ENCODE measurements at places on chromosomes 2 and 18.

DNA sequence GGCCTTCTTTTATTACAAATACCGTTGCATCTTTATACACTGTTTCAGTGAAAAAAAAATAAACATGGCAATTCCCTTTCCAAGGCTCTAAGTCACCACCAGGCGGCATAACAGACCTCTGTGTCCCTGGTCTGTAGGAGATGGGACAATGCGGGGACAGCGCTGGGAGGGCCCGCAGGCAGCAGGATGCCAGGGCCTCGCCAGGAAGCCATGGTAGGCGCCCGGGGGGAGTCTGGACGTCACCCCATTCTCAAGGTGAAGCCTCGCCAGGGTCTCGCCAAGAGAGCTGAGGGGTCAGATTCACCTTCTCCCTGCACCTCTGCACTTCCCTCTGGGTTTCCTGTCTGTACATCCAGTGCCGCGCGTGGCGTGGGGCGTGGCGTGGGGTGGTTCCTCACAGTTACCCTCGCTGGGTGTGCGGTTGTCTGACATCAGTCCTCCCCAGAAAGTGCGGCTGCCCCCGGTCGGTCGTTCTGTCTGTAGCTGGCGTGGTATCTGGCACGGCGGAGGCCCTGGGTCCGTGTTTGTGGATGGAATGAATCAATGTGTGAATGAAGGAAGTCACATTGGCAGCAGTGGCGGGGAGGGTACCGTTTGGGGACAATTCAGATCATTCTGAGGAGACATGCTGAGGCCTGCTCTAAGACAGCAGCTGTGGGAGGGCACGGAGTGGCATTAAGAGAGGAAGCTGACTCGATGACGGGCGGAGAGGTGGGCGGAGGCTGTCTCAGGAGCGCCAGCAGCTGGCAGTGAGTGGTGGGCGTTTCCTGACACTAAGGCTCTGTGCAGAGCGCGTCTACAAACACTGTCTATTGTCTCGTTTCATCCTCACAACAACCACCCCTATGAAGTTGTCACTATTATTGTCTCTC lies 46.0 kb downstream of the LRRFIP1 start:
- DNase-seq = no peak

DNA sequence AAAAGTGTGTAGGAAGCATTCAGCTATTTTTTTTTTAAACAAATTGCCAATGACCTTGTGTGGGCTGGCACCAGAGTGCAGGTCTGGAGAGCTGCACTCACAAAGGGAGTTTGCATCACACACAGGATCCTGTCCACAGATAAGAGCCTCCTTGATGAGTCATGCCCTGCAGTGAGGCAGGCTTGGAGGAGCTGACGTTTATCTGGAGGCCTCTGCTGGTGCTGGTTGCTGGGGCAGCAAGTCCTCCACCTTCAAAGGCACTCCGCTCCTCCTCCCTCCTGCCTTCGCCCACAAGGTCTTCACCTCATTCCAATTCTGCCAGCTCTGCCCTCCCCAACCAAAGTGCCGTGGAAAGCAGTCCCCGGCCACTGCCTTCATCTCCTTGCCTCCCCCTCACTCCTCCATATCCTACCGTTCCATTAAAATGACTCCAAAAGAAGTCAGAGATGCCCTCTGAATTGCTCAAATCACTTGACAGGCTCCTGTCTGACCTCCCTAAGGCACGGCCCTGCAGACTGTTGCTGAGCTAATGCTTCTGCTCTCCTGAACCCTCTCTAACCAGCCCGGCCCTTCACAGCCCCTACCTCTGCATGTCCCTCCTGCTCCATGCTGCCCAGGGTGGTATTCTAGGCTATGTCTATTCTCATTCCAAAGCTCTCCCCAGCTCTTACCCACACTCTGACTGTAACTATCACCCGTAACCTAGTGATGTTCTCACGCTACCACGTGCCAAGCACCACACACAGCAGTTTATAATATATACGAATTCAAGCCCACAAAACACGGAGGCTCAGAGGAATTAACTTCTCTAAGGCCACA lies 30.9 kb downstream of the LONRF2 start:
- DNase-seq = no peak

GRCh38 chr18:64409511-64409910 lies 260.6 kb upstream of the LINC00305 start:
- no peak for DNase-seq

DNA sequence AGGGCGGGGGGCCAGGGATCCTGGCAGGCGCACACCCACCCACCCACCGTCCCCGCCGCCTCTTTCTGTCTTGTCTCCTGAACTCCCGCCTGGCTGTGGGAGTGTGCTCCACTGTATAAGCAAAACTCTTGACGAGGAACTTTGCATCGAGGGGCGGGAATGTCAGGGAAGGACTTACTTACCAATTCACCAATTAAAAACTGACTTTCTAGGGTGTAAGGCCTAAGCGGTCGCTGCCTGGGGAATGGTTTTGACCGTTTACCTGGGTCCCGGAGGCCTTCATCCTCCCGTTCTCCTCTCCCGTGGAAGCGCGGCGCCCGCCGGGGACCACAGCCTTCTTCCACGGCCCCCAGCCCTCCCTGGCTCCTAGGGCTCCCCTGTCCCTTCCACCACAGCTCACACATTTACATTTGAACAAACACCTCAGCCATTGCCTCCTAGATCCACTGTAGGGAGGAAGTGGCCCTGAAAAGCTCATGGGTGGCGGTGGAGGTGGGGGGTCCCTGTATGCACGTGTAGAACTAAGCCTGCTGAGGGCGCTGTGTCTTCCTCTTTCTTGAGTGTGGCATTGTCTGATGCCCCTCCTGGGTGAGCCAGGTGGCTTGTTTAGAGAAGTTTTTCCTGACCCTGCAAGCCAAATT lies 8.9 kb downstream of the ASIC4 start:
- no peak for DNase-seq

GRCh38 chr18:512957-513356 lies 12.5 kb upstream of the COLEC12 start:
- no peak for DNase-seq

All from cerebellar nuclear complex (tissue), 1 donor.